ENCODE measurements at places on chromosomes 5 and 9. TPM values are rescaled to one million over a fixed set of nuclear protein-coding genes. Genes with fewer than 3 reads are reported as not detected.
A peak's percentile ranks its signal among the peaks of the same experiment; 100 is the strongest.

Gene NUTM2G
- total RNA-seq, result not detected

Gene FOXD4L3
- total RNA-seq, result not detected

Gene PCDH1
- 0.57 TPM for total RNA-seq

Gene ENC1
- 0.70 TPM for total RNA-seq

GRCh38 chr5:32445287-32445758 lies 783 bp upstream of the ZFR start:
- no peaks in the 10 kb centered on the region for H3K27me3 ChIP-seq
- H3K4me1 ChIP-seq, result peaks cover 16% of the 10 kb centered on the region
- H3K4me3 ChIP-seq, result peak overlapping the region; percentile 95
- H3K27ac ChIP-seq, result peak overlapping the region; percentile 93
- H3K36me3 ChIP-seq, result no peaks in the 10 kb centered on the region
- no peak for DNase-seq

DNA sequence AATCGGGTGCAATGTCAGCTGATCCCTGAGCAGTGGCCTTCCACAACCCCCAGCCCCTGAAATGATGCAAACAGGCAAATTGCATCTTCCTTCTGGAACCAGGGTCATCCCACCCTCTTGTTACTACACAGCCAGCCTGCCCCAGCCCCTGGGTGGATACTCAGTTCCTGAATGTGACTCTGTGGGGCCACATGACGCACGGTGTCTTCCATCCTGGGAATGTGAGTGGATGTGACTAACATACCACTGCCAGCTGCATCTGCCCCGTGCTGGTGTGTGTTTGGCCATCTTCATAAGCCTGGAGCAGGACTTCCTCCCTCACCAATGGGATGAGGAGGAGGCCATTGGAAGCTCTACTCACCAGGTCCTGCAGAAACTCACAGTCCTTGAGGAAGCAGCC lies 257.9 kb upstream of the ADAMTS16 start:
- H3K4me3 ChIP-seq, result no peak overlapping the region
- no peak overlapping the region for H3K27ac ChIP-seq
- no peak for DNase-seq

DNA sequence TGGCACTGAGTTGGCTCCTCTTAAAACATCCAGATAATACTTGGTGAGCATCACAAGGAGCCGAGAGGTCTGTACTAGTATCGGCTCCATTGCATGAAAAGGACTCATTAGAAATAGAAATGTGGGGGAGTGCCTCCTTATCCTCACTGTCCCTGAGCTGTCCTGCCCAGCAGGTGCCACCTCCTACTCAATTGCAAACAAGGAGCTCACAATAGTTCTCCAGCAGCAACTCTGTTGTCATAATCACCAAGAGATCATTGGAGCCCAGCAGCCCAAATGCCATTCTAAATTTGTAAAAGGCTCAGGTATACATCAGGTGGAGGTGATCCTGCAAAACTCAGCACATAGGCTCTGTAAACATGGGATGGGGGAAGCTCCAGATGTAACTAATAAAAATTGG lies 99.1 kb downstream of the PLK2 start:
- H3K36me3 ChIP-seq, result no peaks in the 10 kb centered on the region
- no peak overlapping the region for H3K27ac ChIP-seq
- no peak for DNase-seq
- no peaks in the 10 kb centered on the region for H3K4me1 ChIP-seq

- H3K4me1 ChIP-seq, result peaks cover 14% of the 10 kb centered on the region
- no peaks in the 10 kb centered on the region for H3K36me3 ChIP-seq
- no peaks in the 10 kb centered on the region for H3K27me3 ChIP-seq
- DNase-seq, result no peak
Observed at GRCh38 chr5:176366232-176366894, 1.1 kb downstream of the ARL10 start.

GRCh38 chr9:71816916-71817451 lies 48.7 kb upstream of the CEMIP2 start:
- peaks cover 9% of the 10 kb centered on the region for H3K4me1 ChIP-seq
- peaks cover 2% of the 10 kb centered on the region for H3K36me3 ChIP-seq
- peak overlapping the region; percentile 19 for H3K4me3 ChIP-seq

GRCh38 chr5:123474228-123474627 lies 37.7 kb upstream of the CSNK1G3 start:
- H3K36me3 ChIP-seq, result no peaks in the 10 kb centered on the region
- no peak overlapping the region for H3K4me3 ChIP-seq
- no peak overlapping the region for H3K27ac ChIP-seq
- no peaks in the 10 kb centered on the region for H3K4me1 ChIP-seq

GRCh38 chr9:96559339-96559943 lies 60.2 kb downstream of the CDC14B start:
- DNase-seq, result no peak
- no peak overlapping the region for H3K4me3 ChIP-seq
- peaks cover 3% of the 10 kb centered on the region for H3K36me3 ChIP-seq
- no peak overlapping the region for H3K27ac ChIP-seq
- no peaks in the 10 kb centered on the region for H3K27me3 ChIP-seq
- peaks cover 6% of the 10 kb centered on the region for H3K4me1 ChIP-seq

GRCh38 chr5:174400461-174400860 lies 323.9 kb upstream of the MSX2 start:
- no peak for DNase-seq
- no peak overlapping the region for H3K4me3 ChIP-seq
- no peaks in the 10 kb centered on the region for H3K36me3 ChIP-seq
- no peak overlapping the region for H3K27ac ChIP-seq

GRCh38 chr9:90099262-90099963 lies 494.6 kb downstream of the GADD45G start:
- peaks cover 4% of the 10 kb centered on the region for H3K4me1 ChIP-seq
- H3K4me3 ChIP-seq, result no peak overlapping the region
- peaks cover 7% of the 10 kb centered on the region for H3K27me3 ChIP-seq
- H3K27ac ChIP-seq, result no peak overlapping the region

DNA sequence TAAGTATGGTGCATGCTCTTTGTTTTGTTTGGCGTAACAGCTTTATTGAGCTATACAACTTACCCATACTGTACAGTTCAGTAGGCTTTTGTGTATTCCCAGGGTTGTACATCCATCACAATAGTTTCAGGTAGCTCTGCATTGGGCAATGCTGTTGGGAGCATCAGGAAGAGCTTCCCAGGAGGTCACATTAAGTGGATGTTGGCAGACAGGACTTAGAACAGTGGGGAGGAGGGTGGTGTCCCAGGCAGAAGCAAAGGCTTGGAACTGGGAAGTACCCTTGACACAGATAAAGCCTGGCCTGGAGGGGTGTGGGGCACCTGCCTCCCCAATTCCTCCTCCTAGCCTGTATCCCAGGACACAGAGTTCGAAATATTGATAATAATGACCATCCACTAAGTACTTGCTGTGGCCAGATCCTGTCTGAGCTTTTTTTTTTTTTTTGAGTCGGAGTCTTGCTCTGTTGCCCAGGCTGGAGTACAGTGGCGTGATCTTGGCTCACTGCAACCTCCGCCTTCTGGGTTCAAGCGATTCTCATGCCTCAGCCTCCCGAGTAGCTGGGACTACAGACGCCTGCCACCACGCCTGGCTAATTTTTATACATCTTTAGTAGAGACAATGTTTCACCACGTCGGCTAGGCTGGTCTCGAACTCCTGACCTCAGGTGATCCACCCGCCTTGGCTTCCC lies 1.3 kb downstream of the BBLN start:
- H3K4me1 ChIP-seq, result peaks cover 16% of the 10 kb centered on the region
- H3K4me3 ChIP-seq, result peak overlapping the region; percentile 87
- no peak for DNase-seq
- H3K27me3 ChIP-seq, result no peaks in the 10 kb centered on the region
- no peak overlapping the region for H3K27ac ChIP-seq
- H3K36me3 ChIP-seq, result peaks cover 2% of the 10 kb centered on the region

DNA sequence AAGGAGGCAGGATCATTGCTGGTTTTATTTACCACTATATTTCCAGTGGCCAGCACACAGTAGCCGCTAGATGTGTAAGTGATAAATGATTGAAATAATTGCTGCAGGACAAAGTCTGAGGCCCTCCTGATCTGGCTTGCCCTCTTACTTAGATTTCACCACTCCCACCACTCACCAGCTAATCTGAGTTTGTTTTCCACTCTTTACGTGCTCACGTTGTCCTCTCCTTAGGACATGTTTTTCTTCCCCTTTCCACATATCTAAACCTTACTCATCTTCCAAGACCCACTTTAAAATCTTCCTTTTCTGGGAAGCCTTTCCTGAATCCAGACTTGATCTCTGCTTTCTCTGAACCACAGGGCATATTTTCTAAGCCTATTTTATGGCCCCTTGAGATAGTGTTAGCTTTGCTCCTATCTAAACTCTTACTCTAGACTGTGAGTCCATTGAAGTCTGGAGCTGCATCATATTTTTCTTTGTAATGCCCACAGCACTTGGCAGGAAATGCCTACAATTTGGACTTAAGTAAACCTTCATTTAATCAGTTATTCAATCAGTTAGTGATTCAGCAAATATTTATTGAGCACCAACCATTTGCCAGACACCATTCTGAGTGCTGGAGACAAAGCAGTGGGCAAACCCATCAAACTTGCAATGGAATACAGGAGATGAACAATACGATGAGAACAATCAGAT lies 2.4 kb downstream of the TLR4 start:
- H3K27ac ChIP-seq, result no peak overlapping the region
- DNase-seq, result no peak
- no peaks in the 10 kb centered on the region for H3K36me3 ChIP-seq
- peaks cover 3% of the 10 kb centered on the region for H3K4me1 ChIP-seq
- peaks cover 2% of the 10 kb centered on the region for H3K27me3 ChIP-seq

DNA sequence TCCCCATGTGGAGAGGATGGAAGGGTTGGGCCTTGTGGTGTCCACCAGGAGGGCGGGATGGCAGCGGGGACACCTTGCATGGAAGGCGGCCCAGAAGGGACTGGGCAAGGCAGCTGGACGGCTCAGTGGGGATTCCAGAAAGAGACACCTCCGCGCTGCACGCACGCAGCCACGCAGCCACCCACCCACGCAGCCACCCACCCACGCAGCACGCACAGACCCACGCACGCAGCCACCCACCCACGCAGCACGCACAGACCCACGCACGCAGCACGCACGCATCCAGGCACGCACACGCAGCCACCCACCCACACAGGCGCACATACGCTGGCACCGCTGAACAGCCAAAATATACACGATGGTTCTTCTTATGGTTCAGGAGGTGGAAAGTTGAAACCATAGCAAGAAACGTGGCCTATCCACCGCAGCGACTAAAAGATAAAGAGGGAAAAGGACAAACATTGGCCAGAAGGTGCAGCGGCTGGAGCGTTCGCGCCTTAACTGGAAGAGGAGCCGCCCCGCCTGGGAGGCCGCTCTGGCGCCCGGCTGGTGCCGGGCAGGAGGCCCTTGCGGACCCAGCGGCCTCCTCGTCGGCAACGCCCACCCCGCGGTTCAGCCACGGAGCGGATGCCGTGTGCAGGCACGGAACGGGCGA lies 22.2 kb upstream of the EXOC3 start:
- H3K4me1 ChIP-seq, result no peaks in the 10 kb centered on the region
- no peak overlapping the region for H3K4me3 ChIP-seq
- H3K27ac ChIP-seq, result no peak overlapping the region
- peaks cover under 1% of the 10 kb centered on the region for H3K27me3 ChIP-seq

- DNase-seq, result no peak
- H3K4me3 ChIP-seq, result no peak overlapping the region
- H3K4me1 ChIP-seq, result no peaks in the 10 kb centered on the region
- no peaks in the 10 kb centered on the region for H3K36me3 ChIP-seq
- no peak overlapping the region for H3K27ac ChIP-seq
Observed at GRCh38 chr5:67799732-67800234, 415.8 kb upstream of the PIK3R1 start.

- peaks cover 5% of the 10 kb centered on the region for H3K27me3 ChIP-seq
- H3K4me3 ChIP-seq, result no peak overlapping the region
- H3K27ac ChIP-seq, result no peak overlapping the region
- H3K4me1 ChIP-seq, result no peaks in the 10 kb centered on the region
- H3K36me3 ChIP-seq, result no peaks in the 10 kb centered on the region
Observed at GRCh38 chr5:158543539-158544387, 556.0 kb downstream of the EBF1 start.
